ENCODE measurements at places on chromosomes 3 and 15.

DNA sequence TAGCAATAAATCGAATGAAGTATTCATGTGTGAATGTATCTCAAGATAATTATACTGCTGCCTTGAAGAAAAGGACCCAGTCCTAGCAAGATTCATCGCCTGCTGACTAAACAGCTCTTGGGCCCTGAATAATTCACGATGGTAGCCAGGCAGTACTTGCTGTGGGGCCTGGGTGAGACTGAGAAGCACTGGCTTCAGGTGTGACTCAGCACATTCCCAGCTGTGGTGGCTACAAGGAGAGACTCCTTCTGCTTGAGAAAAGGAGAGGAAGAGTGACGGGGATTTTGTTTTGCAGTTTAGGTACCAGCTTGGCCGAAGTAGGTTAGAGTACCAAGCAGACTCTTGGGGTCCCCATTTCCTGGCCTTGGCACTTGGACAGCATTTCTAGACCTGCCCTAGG, 47.6 kb upstream of the CD200R1L start:
- no peak for DNase-seq

DNA sequence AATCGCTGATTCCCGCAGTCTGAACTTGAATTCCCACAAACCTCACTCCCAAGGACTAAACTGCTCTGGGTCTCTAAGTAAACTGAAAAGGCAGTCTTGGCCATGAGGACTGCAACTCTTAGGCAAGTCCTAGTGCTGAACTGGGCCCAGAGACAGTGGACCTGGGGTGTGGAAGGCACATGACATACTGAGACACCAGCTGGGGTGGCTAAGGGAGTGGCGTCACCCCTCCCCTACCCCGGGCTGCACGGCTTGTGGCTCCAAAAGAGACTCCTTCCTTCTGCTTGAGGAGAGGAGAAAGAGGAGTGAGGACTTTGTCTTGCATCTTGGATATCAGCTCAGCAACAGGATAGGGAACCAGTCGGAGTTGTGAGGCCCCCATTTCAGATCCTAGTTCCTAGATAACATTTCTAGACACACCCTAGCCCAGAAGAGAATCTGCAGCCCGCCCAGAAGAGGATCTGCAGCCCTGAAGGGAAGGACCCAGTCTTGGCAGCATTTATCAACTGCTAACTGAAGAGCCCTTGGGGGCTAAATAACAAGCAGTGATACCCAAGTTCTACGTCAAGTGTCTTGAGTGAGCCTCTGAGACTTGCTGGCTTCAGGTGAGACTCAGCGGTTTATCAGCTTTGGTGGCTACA, 110.7 kb upstream of the C3orf80 start:
- no peak for DNase-seq

DNA sequence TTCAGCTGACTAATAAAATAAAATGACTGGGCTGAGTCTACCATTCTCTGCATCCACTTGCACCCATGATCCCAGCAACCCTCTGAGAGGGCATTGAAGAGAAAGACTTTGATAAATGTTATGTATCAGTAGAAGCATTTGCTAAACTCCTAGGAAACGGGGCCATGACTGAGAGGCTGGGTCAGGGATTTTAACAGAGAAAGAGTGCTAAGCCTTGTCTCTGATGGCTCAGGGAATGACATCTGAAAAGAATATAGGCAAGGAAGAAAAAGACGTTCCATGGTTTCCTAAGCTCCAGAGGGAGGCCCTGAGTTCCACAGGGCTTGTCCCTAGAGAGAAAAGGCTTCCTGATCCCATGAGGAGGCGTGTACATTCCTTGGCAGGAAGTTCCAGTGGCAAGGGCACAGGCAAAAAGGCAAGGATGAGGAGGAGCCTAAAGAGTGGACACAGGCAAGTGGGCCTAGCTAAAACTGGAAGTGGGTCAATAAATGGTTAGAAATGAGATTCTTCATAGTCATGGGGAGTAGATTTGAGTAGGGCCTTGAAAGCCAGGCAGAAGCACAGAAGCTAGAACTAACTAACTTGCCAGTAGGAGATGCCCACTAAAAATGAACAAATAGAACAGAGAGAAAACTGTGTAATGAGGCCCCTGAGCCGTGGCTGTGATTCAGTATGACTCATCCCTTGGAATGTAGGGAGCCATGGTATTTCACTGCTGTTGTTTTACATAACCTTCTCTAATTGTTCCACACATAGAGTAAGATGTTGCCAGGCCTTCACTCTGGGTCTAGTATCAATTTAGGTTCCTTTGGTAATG, 44.9 kb upstream of the MANF start:
- no peak for DNase-seq

- DNase-seq: no peak
Observed at GRCh38 chr3:23314981-23315762, 112.0 kb downstream of the UBE2E2 start.

GRCh38 chr3:38536671-38537070, 40.5 kb downstream of the EXOG start:
- DNase-seq: peak; percentile 45

DNA sequence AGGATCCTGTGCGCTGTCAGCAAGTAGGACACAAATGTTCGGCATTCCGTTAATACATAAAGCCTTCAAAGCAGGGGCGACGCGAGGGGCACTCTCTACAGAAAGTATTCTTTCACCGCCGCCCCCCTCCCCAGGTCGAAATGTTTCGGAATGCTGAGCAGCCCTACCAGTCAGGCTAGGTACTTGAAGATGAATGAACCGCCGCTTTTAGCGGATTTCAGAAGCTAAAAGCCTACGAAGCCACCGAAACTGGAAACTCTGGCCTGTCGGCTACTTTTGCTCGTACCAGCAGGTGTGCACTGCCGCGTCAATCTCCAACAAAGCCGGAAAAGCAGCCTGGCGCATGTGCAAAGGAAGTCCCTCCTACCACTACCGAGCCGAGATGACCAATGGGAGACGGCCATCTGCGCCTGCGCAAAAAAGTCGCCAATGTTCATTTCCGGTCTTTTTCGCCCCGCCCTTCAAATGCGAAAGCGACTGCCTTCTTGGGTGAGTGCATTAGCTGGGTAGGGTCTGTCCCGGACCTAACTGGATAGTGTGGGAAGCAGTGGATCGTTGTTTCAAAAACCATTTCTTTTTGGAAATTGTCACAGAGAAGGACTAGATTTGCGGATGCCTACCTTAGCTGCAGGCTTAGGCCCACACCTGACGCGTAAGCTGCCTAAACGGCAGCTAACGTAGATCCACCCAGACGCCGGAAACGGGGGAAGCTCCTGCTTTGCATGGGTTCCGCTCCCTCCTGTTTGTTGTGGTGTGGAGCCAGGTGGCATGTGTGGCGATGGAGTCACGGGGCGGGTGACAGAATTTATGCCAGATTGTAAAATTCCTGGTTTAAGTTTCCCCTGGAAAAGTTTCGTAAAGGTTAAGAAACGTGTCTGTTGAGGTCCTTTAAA, at the start of gene WDR5B:
WDR5B (minus strand) TSS at position 301 of the 893 bp plus-strand sequence. CDS start 534 bp downstream, outside the sequence.
- DNase-seq: peak; percentile 92

DNA sequence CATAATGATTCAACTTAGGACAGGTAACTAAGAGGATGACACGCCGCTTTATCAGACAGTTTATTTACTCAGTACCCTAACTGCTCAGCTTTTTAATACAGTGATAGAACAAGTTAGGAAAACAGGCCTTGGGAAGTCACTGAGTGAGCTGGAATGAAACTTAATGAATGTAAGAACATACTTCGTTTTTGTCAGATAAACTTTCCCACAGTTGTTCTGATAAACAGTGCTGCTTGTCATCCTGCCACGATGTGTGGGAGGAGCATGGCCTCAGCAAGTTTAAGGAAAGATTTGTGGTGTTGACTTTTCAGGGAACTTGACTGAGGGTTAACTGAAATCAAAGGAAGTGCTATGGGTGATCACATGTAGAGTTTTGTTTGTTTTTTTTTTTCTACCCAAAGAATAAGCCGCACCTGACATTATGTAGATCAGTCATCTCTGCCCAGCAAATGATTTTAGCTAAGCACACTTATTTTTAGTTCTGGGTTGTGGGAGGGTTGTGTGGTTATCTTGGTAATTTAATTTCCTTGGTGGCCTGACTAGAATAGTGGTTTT, 5.6 kb upstream of the P2RY14 start:
- DNase-seq: no peak

DNA sequence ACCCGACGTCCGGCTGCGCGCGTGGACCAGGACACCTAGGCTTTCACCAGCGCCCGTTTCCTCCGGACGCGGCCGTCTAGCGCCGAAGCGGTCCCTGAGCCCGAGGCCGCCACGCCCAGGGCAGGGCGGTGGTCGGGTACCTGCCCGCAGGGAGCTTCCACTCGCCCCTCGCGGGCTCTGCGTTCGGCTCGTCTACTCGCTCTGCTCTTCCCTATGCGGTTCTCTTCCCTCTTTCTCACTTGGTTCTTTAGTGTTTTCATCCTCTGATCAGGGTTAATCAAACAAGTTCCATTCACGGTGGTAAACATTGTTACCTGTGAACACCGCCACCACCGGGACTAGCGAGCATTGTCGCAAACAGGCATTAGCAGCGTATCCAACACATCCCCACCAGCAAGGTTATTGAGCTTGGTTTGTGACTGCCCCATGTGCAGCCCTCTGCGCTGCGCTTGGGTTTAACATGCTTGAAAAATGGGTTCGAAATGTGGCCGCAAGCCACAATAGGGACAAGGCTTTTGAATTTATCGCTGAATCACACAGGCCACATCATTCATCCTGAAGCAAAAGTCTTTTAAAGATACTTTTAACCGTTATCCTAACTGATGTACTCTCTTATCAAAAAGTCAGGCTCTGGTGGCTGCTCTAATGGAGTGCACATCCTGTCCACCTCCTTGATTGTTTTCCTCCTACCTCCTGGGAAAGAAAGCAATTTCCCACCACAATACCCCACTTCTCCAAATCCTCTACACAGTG, 843 bp upstream of the CD47 start:
- DNase-seq: no peak

DNA sequence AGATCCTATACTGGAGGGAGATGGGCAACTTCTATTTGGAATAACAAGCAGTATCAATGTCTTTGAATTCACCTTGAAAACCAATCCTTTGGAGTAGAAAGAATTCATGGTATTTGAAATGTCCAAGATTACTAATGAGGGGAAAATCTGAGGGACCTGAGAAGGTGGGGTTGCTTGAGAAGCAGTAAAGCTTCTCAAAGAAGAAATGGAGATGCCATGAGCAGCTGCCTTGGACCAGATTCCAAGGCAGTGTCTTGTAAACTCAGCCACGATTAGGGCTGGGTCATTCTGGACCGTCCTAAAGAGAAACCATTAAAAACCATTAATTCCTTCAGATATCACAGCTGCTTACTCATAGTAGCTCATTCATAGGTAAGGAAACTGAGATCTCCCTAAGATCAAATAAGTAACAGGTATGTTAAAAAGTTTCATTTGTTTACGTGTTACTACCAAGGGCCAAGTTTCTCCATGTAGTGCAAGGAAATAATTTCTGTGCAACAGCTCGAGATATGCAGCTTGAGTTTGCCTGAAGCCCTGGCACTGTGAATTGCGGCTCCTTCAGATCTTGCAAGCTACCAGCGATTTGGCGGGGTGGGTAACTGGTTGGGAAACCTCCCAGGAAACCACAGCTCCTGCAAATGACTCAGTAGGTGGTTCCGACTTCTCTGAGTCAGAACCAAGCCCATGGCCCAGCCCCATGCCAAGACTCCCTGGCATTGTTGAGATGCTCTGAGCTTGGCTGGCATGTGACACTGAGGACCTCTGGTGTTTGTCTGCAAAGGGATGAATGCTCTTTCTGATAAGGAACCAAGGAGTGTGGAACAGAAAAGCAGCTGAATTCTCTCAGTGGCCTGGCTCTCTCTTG, 296.8 kb downstream of the RORA start:
- no peak for DNase-seq

DNA sequence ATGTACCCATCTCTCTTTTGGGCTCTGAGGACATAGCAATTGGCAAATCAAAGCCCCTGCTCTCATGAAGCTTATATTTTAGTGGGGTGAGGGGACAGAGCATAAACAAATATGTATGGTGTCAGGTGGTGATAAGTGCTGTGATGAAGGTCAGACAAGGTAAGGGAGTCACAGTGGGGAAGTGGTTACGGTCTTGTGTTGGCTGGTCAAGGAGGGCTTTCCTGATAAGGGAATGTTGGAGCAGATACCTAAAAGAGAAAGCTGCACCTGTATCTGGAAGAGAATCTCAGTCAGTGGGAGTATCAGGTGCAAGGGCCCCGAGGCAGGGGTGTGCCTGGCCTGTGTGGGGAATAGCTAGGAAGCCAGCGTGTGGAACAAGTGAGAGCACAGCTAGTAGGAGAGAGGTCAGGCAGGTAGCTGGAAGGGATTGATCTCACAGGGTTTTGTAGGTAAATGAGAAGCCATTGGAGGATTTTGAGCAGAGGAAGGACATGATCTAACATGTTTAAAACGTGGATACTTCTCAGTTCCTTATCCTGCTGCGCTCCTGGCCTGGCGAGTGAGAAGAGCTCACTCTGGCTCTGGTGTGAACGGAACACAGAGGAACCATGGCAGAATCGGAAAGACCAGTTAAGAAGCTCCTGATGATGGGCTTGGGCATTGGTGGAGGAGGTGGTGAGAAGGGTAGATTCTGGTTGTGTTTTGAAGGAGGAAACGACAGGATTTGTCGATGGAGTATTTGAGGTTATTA, 35.5 kb downstream of the MRAS start:
- DNase-seq: no peak

Data from HAP-1 (cell line).